ENCODE measurements at places on chromosomes 2 and 18.

DNA sequence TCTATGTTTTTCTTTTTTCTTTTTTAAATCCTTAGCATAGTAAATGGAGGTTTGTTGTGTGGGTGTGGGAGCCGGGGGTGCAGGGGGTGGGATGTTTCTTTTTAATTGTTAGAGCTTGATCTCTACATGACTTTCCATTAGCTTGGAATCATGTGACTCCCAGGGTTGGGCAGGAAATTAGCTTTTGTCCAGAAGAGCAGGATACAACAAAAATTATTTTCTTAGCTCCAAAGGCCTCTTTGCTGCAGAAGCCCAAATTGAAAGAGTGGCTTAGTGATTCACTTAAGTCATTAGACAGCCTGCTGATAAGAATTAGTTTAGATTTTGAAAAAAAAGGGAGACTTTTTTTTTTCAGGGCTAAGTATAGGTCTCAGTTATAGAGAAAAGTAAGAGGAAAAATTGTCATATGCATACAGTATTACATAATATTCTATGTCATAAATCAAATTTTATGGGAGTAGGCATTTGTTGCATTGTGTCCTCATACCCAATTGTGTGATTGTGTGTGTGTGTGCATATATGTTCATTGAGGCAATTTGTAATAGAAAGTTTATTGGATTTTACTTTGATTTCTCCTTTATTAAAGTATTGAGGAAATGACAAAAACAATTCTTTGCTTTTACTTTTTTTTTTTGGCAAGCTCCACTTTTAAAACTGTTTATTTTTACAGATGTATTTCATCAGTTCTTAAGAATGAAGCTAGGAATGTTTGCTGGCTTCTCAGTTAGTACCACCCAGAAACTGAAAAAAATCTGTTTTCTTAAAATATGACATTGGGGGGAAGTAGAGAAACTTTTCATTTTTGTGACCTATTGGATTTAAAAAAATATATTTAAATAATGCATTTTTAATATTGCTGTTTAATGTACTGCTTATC, 47.4 kb downstream of the TSPYL6 start:
- DNase-seq: no peak

- no peak for DNase-seq
These were observed 94.2 kb downstream of the ACSL3 start for GRCh38 chr2:222955008-222955407.

DNA sequence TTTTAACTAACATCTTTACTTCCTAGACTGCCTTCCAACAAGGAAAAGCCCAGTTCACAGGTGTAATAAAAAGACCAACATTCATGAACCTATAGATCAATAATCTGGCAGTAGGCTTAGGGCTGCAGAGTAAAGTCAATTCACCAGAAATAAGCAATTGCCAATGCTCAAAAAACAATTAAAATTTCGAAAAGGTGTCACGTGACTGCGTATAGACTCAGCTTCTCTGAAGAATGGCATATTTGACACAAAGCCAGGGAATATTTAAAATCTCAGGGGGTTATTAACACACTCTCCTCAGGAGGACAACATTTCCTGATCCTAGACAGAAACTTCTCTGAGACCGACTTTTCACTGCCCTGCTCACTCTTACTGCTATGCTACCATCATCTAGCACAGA, 245.2 kb upstream of the LRATD1 start:
- no peak for DNase-seq

- no peak for DNase-seq
These were observed 108.0 kb downstream of the DTNA start for GRCh38 chr18:34818064-34818463.

- DNase-seq: no peak
These were observed 215.9 kb downstream of the SEPTIN10 start for GRCh38 chr2:109397893-109398292.

DNA sequence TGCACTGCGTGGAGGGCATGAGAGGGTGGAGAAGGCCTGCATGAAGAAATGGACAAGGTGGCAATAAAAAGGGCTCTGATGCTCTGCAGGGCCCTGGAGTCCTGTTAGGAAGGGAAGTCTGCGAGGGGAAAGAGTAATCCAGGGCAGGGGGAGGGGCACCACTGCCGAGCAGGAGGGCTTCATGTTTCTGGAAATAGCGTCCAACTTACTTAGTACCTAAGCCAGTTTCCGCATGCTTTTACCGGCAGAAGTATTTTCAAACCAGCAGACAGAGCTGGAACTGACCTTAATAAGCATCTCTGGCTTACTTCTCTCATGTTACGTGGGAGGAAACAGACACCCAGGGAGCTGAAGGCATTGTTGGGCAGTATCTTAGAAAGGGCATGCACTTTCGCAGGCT, 156.7 kb downstream of the GALNT14 start:
- DNase-seq: no peak

- DNase-seq: no peak
These were observed 58.4 kb downstream of the ARL4C start for GRCh38 chr2:234438305-234438977.

DNA sequence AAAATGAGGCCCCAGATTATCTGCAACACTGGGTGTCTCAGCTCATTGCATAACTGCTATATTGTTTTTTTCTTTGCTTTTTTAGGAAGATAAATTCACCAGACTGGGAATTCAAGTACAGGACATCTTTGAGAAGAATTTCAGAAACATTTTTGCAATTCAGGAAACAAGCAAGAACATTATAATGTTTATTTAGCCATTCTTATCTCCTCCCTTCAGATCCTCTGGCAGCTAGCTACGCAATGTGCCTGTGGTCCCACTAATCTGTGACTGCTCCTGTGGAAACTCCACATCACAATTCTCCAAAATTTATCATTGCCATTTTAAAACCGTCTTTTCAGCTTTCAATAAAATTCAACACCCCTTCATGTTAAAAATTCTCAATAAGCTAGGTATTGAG, 126.8 kb downstream of the SP100 start:
- DNase-seq: no peak

- no peak for DNase-seq
These were observed 601.8 kb upstream of the CDH2 start for GRCh38 chr18:28778706-28779105.

DNA sequence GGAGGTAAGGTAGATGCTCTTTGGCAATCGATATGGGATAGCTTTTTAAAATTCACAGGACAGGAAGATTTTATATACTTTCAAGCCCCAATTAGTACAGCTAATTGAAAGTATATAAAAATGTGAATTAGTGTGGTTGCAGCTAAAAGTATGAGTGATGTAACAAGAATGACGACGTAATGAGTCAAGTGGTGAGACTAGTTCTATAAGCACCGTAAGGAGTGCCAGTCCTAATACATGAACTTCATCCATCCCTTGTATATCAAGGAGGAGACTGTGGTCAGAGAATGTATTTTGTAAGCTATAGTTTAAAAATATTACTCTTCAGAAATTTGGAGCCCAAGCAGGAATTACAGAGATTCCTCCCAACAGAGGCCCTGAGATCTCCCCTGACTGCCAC, 25.8 kb downstream of the DNAJC27 start:
- no peak for DNase-seq

DNA sequence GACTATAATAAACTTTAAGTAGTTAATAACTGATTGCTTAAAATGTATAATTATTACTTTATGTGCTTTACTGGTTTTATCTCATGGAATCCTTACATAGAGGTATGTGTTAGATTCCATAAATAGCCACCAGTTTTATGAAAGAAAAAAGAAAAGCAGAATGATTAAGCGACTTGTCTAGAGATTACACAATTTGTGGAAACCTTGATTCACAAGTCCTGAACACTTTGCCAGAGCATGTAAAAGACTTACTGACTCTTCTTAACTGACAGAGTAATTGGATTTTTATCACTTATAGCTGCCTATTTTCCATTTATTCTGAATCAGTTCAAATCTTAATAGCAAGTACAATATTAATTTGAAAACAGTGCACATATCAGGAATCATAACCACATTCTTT, 448.7 kb upstream of the NETO1 start:
- DNase-seq: no peak

DNA sequence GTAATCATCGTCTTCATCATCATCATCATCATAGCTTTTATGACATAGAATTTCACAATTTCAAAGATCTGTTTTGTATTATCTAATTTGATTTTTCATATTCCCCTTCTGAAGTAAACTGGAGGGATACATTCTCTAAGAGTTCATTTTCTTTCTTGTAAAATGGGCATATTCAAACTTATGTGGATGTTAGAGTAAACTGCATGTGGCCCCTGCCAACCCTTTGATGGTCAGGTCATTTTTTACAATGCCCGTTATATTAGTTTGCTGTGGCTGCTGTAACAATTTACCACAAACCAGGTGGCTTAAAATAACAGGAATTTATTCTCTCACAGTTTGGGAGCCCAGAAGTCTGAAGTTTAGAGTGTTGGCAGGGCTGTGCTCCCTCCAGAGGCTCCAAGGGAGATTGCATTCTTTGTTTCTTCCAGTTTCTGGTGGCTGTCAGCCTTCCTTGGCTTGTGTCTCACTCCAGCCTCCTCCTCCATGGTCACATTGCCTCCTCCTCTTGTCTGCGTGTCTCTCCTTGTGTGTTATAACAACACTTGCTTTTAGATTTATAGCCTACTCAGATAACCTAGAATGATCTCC, 127.5 kb upstream of the MMADHC start:
- no peak for DNase-seq

GRCh38 chr2:182767578-182767977, 51.5 kb downstream of the DNAJC10 start:
- no peak for DNase-seq

- no peak for DNase-seq
These were observed 107.1 kb downstream of the THADA start for GRCh38 chr2:43488737-43489136.

Data from NCI-H748 treated with DMSO at 0.1 percent for 48 hours (cell line).